NCI-H1105 (cell line): ENCODE measurements at places on chromosomes 11 and 22.
A peak's percentile ranks its signal among the peaks of the same experiment; 100 is the strongest.

DNA sequence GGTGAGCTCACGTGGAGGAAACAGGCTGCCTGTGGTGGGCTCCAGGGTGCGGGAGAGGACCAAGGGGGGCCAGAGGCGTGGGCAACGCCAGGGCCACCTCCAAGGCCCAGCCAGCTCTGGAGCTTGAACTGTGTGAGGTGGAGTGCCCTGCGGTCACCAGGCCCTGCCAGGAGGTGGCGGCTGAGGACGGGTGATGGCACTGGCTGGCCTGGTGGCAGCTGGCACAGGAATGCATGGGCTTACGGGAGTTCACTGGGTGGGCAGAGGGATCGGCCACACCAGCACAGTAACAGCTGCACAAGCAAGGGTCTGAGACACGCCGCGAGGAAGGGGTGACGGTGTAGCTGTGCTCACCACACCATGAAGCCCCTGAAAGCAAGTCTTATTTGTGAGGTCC, 15.8 kb downstream of the TOLLIP start:
- no peak for DNase-seq

DNA sequence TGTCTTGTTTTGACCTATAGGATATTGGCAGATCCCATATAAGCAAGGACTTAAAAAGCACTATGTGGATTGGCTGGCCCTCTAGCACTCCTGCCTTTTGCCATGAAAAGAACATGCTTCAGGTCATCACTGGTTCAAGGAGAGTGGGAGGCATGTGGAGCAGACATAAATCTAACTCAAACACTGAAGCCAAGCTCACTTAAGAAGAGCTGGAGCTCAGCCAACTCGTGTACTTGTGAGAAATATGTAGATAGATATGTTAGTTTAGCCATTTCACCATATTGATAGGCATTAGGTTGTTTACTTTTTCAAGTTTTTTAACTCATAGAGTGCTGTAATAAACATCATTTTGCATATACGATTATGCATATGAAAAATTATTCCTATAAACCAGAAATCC, 19.9 kb upstream of the BBOX1 start:
- no peak for DNase-seq

DNA sequence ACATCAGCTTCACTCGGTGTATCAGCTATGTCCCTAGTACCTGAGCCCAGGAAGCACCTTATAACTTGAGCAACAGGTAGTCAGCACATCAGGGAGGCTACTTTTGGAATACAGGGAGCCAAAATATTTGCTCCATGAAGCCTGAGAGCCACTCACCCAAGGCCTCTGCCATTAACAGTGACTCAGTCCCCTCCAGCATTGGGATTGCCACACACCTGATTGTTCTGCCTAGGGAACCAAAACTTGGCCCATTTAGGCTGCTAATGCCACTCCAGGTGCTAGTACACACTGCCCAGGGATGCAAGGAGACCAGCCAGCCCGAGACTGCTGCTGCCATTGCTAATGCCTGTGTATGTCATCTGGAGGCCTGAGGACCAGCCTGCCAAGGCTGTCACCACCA, 773.6 kb upstream of the TENM4 start:
- no peak for DNase-seq

DNA sequence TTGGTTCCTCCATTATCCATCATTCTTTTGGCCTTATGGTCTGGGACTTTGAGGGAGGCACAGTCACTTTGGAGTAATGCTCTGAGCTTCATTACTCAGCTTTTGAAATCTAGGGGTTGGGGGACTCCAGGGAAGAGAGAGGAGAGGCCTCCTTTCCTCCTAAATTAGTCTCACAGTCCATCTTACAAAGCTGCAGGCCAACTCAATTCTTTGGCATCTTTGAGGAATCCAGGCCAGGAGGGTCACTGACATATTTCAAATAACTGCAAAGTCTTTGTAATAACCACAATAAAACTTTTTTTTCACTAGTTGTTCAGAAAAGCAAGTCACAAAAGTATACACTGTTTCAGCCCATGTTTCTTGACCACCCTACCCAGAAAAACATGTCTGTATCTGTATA, 73.3 kb upstream of the FAR1 start:
- no peak for DNase-seq

DNA sequence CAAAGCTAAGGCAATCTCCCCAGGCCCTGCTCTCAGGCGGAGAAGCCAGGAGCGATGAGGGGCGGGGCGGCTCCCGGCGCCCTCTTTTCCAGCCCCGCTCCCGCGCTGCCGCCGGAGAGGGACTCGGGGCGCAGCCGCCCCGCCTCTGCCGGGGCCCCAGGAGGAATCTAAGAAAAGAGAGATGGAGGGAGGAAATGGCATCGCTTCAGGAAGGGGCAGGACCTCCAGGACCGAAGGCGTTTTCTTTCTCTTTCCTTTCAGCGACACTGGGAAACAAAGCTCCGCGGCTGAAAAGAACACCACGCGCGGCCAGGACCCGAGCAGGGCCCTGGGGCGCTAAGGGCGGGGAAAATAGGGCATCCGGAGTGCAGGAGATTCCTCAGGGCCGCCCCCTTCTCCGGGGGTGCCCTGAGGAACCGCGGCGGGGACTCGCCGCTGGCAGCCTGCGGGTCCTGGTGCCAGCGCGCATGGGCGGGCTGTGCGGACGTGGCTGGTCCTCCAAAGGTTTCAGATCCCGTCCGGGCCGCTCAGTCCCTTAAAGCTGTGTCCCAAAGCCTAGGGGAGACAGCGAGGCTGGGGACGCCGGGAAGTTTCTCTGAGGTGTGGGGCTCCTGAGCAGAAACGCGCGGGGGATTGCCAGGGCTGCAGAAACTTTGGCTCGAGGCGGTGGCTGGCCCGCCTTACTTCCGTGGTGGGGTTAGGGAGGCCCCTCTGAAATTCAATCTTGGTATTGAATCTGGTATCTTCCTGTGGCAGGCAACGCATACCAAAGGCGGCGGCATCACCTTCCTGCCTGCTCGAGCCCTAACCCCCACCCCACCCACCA, 2.8 kb upstream of the BSX start:
- peak; percentile 59 for DNase-seq

DNA sequence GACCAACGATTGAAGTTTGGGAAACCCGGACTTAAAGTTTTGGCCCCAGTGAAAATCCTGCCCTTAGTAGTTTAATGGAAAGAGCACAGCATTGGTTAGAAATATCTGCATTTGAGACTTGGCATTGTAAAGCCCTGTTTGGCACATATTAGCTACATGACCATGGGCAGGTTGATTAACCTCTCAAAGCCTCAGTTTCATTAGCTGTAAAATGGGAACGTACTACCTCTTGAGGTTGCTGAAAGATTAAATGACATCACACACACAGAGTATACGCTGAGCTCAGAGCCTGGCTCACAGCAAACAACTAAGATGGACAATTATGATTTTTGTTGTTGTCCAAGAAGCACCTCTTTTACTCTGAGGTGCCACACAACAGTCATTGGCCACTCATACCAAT, 153.0 kb upstream of the TIMP3 start:
- DNase-seq, result no peak

- DNase-seq, result peak; percentile 66
Measured at GRCh38 chr11:95247127-95247684, 16.2 kb upstream of the SESN3 start.

DNA sequence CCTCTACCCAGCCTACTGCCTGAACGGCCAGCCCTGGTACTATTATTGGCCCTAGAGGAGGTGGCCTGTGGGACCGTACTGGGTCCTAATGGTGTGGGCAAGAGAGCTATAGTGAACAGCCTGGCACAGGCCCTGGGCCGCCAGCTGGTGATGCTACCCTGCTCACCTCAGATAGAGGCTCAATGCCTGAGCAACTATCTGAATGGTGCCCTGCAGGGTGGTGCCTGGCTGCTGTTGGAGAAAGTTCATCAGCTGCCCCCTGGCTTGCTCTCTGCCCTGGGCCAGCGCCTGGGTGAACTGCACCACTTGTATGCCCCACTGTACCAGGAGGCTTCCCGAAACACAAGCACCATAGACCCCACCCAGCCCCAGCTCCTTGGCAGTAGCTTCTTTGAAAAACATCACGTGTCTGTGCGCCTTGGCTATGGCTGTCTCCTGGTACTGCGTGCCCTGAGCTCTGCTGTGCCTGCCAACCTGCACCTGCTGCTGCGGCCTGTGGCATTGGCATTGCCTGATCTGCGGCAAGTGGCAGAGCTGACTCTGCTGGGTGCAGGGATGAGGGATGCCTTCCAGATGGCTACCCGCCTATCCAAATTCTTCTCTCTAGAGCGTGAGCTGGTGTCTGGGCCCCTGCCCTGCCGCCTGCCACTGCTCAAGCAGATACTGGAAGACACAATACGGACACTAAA, 49.0 kb downstream of the DNHD1 start:
- DNase-seq, result no peak

DNA sequence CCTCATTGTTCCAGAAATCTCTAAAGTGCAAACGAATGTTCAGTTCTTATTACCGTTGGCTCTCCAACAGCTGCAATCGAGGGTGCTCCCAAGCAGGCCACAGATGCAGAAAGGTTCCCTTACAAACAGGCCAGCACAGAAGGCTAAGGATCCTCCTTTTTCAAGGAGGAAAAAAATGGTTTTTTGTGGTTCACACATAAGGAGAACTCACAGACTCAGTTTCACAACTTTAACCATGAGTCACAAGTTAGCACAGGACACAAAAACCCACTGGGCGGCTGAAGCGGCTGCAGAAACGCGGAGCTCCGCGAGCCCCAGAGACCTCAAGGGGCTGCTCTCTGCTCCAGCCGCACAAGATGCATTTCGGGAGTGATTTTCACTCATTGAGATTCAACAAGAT, 98.2 kb upstream of the PRR5 start:
- DNase-seq, result no peak

DNA sequence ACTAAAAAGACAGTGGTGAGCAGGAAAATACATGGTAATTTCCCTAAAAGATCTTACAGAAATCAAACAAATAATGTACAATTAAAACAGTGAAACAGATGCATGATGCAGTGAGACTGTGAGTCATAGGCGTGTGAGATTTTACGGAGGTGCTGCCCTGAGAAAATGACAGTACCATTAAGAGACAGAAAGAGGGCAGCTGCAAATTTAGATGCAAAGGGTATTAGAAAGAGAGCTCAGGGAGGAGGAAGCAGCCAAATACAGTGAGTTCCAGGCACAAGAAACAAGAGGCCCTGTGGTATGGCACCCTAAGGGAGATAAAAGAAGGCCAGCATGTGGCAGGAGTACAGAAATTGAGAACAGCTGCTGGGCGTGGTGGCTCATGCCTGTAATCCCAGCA, 88.5 kb upstream of the FIBIN start:
- no peak for DNase-seq

DNA sequence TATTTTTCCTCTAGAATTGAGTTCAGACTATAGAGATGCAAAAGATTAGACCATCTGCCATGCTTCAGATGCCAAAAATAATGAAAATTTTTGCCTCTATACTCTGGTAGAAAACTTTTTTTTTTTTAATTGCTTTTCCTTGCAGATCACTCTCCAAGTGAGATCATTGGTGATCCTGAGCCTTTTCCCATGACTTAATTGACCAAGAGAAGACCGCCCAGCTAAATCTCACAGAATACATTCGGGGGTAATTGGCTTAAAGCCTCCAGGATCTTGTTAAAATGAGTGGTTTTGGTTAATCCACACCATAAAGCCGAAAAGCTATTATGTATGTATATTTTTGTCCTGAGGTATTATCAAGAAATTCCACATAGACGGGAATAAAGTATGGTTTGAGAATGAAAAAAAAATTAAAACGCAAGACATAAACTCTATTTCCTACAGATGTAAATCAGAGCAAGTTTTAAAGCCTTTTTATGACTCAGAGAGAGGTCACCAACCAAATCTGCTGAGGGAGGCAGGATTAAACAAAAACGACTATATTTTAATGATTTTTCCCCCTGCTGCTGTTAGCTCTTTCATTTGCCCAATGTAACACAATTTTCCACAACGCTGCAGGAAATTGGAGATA, 64.0 kb downstream of the PARVA start:
- DNase-seq, result no peak

DNA sequence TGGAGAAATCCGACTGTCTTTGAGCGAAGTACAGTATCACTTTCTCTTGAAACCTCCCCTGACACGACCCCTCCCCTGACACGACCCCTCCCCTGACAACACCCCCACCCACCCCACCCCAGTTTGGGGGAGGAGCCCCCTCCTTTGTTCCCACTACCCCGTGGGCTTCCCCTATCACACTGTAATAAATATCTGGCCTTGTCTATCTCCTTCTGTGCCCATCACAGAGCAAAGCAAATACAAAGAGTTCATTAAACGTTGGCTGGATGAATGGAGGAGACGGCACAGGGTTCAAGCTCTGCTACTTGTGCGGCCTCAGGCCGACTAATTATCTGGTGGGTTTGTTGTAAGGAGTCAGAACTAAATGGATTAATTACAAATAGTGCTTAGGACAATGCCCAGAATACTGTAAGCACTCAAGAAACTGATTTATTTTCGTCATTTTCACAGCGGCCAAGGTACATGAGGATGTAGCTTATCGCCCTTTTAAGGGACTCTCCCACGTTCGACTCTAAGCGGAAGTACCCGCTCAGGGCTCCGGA, 628 bp upstream of the GGA1 start:
- no peak for DNase-seq

GRCh38 chr11:4190098-4190497, 95.5 kb downstream of the RRM1 start:
- DNase-seq, result no peak

GRCh38 chr22:49322231-49322630, 505.4 kb downstream of the BRD1 start:
- DNase-seq, result no peak

- DNase-seq, result no peak
Measured at GRCh38 chr11:41189701-41190436, 269.6 kb downstream of the LRRC4C start.

DNA sequence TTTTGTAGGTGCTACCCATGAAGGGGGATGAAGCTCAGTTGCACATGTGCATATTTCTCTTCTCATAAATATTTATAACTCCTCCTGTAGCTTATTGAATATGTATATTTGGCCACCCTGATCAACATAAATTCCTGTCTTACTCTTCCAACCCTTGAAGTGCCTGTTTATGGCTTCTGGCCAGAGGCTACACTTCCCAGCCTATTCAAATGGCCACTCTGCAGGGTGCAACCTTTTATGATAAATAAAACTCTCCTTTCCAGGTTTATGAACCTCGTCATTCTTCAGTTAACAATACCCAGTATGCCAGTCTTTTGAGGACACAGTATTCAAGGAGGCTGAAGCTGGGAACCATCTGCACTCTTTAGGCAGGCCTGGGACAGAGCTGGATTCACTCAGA, 2.6 kb upstream of the RTL6 start:
- DNase-seq, result no peak

- peak; percentile 38 for DNase-seq
Measured at GRCh38 chr11:115741376-115742107, 237.3 kb upstream of the CADM1 start.
